Muscle of arm (tissue), 14 donors: ENCODE measurements at places on chromosomes 4 and X. TPM values are rescaled to one million over a fixed set of nuclear protein-coding genes. Genes with fewer than 3 reads are reported as not detected.
A peak's percentile ranks its signal among the peaks of the same experiment; 100 is the strongest.

F9 gene
- not detected for polyA plus RNA-seq

DNA sequence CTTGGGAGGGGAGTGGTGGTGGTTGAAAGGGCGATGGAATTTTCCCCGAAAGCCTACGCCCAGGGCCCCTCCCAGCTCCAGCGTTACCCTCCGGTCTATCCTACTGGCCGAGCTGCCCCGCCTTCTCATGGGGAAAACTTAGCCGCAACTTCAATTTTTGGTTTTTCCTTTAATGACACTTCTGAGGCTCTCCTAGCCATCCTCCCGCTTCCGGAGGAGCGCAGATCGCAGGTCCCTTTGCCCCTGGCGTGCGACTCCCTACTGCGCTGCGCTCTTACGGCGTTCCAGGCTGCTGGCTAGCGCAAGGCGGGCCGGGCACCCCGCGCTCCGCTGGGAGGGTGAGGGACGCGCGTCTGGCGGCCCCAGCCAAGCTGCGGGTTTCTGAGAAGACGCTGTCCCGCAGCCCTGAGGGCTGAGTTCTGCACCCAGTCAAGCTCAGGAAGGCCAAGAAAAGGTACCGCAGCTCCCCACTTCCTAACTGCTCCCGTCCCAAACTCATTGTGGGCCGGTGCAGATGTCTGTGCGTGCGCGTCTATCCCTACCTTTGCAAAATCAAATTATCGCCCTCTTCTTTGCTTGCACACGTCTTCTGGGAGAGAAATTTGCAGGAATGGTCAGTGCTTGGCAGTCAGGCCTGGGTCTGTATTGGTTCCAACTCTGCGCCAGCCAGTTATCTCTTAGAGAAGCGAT lies 533 bp downstream of the IL15 start:
- peak; percentile 34 for DNase-seq

DNA sequence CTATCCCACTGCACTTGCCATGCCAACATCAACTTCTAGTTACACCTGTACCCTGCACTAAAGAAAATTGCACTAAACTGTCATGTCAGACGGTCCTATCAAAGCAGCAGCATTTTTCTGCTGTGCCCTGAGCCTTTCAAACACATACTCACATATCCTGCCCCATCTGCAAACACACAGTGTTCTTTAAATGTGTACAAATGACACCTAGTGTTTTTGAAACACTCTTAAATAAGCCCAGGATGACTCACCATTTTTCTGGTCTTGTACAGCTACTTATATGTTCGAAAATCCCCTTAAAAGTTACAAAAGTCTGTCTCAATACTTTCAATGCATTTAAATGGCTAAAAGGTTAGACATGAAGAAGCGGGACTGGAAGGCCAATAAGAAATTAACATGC lies 346.7 kb upstream of the PPARGC1A start:
- DNase-seq, result no peak

GRCh38 chr4:45855857-45856256 lies 268.0 kb downstream of the GABRG1 start:
- DNase-seq, result no peak

AIFM1 gene
- polyA plus RNA-seq, result 27.0 TPM

GRCh38 chrX:133838761-133839676 lies 146.4 kb downstream of the GPC3 start:
- DNase-seq, result peak; percentile 40

CXCL3 gene
- 0.33 TPM for polyA plus RNA-seq

PRDM5 gene
- polyA plus RNA-seq, result 12.2 TPM

RBM10 gene
- 35.4 TPM for polyA plus RNA-seq

ARR3 gene
- 0.58 TPM for polyA plus RNA-seq

EVC2 gene
- 5.4 TPM for polyA plus RNA-seq

RAP2C gene
- polyA plus RNA-seq, result 59.9 TPM

DNA sequence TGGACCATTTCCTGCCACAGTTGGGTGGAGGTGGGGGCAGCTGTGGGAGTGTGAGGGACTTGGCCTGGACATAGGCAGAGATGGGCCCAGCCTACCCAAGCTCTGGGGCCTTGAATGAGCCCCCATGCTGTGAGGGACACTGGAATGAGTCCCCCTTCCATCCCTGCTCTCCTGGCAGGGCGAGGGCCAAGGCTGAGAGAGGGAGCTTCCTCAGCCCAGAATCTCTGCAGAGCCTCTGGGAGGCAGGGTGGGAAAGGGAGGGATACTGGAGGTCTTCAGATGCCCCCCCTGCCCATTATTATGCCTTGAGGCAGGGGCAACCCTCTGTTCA lies 124.5 kb upstream of the PJA1 start:
- no peak for DNase-seq

DAPP1 gene
- polyA plus RNA-seq, result 3.1 TPM

CXXC4 gene
- 5.0 TPM for polyA plus RNA-seq

DNA sequence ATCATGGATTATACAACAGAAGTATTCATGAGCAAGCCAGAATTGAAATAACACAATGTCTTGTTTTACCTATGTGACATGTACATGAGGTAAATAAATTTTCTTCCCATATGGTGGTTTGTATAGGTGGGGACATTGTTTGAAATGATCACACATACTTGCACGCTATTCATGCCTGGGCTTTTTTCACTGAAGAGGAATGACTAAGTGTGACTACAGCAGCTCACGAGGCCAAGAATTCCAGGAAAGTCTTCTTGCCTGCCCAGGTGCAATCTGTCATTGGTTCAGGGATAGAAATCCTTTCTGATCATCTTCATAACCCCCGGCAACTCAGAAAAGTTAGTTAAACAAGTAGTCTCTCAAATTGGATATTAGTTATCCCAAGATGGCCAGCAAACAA lies 36.3 kb upstream of the AREG start:
- no peak for DNase-seq

DNA sequence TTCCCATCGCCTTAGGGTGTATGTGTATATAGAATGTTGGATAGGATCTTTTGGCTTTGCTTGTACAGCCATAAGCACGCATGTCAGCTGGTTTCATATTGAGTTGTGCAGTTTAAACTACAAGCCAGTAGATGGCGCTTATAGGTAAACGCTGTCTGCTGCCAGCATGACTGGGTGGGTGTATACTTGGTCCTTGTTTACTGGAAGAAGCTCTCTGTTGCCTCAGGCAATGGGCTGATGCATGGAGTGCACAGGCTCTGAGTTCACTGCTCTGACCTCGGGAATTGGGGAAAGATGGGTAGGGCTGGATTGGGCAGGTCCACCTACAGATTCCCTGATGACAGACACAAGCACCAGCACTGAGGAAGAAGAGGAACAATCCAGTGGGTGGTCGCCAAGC lies 831.5 kb downstream of the STIM2 start:
- no peak for DNase-seq

- peak; percentile 15 for DNase-seq
Observed at GRCh38 chrX:698206-698605, 67.6 kb downstream of the SHOX start.

SOWAHB gene
- 0.19 TPM for polyA plus RNA-seq

- DNase-seq, result no peak
Observed at GRCh38 chr4:1342003-1342402, 5.0 kb upstream of the UVSSA start.

RNF150 gene
- polyA plus RNA-seq, result 46.7 TPM

- DNase-seq, result no peak
Observed at GRCh38 chrX:149073479-149073878, 431.6 kb downstream of the IDS start.

DNA sequence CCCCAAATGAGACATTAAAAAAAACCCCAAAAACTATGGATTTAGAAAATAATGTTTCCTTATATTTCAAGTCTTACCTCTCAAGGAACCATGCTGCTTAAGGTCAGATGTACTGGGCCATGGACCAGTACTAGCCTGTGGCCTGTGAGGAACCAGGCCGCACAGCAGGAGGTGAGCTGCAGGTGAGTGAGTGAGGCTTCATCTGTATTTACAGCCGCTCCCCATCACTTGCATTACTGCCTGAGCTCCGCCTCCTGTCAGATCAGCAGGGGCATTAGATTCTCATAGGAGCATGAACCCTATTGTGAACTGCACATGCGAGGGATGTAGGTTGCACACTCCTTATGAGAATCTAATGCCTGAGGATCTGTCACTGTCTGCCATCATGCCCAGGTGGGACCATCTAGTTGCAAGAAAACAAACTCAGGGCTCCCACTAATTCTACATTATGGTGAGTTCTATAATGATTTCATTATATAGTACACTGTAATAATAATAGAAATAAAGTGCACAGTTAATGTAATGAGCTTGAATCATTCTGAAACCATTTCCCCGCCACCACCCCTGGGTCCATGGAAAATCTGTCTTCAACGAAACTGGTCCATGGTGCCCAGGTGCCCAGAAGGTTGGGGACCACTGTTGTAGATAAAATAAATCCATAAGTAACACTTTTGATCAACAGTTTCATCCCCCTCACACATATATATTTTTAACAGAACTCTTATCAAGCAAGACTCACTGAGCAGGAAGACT lies 105.3 kb upstream of the CBR4 start:
- DNase-seq, result no peak

FGB gene
- polyA plus RNA-seq, result 3.5 TPM

RASGEF1B gene
- 5.7 TPM for polyA plus RNA-seq

DNA sequence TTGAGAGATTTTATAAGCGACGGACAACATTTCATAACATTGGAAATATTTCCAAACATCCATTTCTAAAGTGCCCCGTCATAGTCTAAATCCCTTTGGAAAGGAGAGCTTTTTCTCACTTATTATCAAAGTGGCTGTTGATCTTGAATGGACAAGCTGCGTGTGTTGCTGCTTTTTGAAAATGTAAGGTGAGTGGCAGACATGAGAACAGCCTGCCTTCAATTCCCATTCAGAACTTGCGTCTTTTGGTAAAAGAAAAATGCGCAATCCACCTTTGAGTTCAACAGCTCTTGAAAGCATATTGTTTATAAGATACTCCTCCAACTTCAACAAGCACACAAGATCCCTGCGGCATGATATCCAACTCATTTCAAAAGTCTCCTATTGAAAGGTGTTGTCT lies 138.2 kb upstream of the PSAPL1 start:
- no peak for DNase-seq

DNA sequence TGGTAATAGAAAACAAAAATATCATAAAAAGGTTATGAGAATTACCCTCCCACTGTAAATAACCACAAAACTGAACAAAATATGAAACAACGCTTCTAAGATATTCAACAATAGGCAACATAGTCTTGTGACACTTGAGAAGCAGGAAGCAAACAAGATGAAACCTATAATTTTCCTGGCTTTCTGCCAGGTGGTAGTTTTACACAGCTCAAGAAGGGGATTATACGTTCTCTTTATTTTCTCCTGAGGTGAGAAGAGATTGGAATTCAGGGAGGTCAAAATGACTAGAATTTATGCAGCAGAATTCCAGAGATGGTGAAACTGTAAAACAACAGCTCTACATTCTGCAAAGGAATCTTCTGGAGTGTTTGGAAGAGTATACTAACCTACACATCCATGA lies 186.0 kb downstream of the HHIP start:
- DNase-seq, result no peak

DNA sequence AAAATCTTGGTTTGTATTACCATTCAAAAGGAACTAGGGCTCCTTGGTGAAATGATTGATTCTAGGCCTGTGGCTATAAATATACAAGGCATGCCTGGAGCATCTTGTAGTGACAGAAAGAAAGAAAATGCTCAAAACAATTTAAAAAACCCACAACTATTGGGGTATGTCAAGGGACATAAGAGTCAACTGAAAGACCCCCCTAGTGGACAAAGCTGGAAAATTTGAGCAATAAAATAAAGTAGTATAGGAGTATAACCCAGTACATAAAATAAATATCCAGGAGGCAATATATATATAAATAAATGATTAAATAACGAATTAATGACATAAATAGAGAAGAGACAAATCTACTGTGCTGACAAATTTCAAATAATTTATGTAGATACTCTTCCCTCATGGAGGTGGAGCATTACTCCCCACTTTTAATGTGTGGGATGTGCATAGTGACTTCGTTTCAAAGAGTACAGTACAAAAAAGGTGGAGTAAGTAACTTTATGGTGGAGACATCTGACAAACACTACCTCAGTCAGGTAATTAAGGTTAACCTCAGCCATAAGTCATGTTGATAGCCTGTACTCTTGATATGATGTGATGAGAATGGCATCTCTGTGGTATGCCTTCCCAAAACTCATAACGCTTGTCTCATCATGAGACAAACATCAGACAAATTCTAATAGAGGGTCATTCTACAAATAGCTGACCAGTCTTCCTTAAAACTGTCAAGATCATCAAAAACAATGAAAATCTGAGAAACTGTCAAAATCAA lies 185.0 kb upstream of the GLRA2 start:
- DNase-seq, result no peak
